ENCODE measurements at places on chromosomes 13 and 19.

GRCh38 chr19:5186293-5187050 lies 154.1 kb downstream of the PTPRS start:
- DNase-seq = no peak

DNA sequence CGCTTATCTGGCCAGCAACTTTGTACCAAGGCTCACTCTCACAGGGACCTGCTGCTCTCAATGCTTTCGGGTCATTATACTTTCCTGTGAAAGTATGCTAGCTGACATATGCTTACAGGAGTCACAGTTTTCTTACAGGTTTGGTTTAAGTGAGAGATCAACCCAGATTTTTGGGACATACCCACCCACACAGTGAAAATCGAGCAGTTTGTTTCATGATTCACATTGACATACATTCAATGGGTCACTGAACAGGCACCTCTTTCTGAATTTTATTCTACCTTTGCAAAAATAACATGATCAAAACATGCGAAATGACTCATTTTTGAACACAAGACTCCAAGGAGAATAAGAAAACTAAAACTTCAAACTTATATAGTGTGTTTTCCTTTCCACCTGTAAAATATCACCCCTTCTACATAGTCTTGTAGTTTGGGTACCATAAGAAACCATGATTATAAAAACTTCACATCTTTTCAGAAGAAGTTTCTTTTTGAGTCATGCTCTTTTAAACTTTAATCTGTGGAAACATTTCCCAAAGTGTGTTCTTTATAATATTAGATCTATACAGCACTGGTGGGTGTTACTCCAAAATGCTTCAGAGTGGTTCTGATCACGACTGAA lies 44.3 kb upstream of the TEX29 start:
- DNase-seq = no peak

GRCh38 chr13:73168226-73168952 lies 109.6 kb downstream of the KLF5 start:
- no peak for DNase-seq

GRCh38 chr19:7942981-7943443 lies 454 bp downstream of the TIMM44 start:
- no peak for DNase-seq

DNA sequence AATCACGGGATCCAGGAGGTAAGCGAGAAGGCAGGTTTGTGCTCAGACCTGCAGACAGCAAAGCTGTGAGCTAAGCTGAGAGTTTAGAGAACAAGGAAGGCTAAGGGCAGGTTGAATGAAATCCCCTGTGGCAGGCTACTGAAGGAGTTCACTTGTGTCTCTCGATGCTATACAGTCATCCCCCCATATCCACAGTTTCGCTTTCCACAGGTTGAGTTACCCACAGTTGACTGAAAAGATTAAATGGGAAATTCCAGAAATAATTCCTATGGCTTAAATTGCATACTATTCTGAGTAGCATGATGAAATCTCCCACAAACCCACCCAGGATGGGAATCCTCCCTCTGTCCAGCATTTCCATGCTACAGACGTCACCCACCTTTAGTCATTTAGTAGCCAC lies 49.6 kb downstream of the ABCC4 start:
- DNase-seq = no peak

- DNase-seq = no peak
Measured at GRCh38 chr19:48737360-48737998, 2.9 kb downstream of the RASIP1 start.

- DNase-seq = no peak
Measured at GRCh38 chr19:19900139-19900728, 512 bp upstream of the ZNF93 start.

All from activated CD4-positive, alpha-beta T cell treated with anti-CD3 and anti-CD28 coated beads for 24 hours (primary cell).